Frontal cortex (tissue), 4 donors: ENCODE measurements at places on chromosomes 11 and 22. TPM values are rescaled to one million over a fixed set of nuclear protein-coding genes. Genes with fewer than 3 reads are reported as not detected.

The TTC28 gene
- 79.5 TPM for total RNA-seq

The SAA2 gene
- total RNA-seq: 0.41 TPM

The PHETA2 gene
- 4.5 TPM for total RNA-seq

The ACAD8 gene
- 24.5 TPM for total RNA-seq

The ARSA gene
- total RNA-seq: 4.5 TPM

The PGR gene
- total RNA-seq: under 0.01 TPM

The MARK2 gene
- total RNA-seq: 11.8 TPM

The OR56A5 gene
- total RNA-seq: not detected
